ENCODE measurements at places on chromosomes 16 and 17. TPM values are rescaled to one million over a fixed set of nuclear protein-coding genes. Genes with fewer than 3 reads are reported as not detected.
A peak's percentile ranks its signal among the peaks of the same experiment; 100 is the strongest.

GRCh38 chr16:74053312-74053711, 243.3 kb upstream of the PSMD7 start:
- no peaks in the 10 kb centered on the region for H3K36me3 ChIP-seq
- H3K27me3 ChIP-seq = no peaks in the 10 kb centered on the region
- no peaks in the 10 kb centered on the region for H3K4me1 ChIP-seq
- H3K4me3 ChIP-seq = no peak overlapping the region
- no peak for DNase-seq

DNA sequence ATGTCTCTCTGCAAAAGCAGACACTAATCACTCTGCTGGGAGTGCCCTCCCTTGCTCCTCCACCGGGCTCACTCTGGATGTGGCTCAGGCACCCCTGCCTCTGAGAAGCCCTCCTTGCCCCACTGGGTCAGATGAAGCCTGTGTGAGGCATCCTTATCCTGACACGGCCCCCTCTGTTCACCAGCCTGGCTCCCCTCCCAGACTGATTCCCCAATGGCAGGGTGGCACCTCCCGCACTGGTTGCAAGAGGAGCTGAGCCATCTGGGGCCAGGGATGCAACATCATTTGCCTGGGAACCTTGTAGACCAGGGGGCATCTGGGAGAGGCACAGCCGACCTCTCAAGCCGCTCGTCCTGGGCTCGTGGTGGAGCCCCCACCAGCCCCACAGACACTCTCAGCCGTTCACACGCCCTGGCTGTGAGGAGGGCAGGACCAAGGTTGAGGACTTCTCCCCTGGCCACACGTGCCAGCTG, 6.7 kb downstream of the SMTNL2 start:
- no peaks in the 10 kb centered on the region for H3K27me3 ChIP-seq
- H3K36me3 ChIP-seq = no peaks in the 10 kb centered on the region
- no peak overlapping the region for H3K4me3 ChIP-seq

Gene WFDC1
- 1.3 TPM for total RNA-seq

Gene IL17C
- total RNA-seq = not detected

DNA sequence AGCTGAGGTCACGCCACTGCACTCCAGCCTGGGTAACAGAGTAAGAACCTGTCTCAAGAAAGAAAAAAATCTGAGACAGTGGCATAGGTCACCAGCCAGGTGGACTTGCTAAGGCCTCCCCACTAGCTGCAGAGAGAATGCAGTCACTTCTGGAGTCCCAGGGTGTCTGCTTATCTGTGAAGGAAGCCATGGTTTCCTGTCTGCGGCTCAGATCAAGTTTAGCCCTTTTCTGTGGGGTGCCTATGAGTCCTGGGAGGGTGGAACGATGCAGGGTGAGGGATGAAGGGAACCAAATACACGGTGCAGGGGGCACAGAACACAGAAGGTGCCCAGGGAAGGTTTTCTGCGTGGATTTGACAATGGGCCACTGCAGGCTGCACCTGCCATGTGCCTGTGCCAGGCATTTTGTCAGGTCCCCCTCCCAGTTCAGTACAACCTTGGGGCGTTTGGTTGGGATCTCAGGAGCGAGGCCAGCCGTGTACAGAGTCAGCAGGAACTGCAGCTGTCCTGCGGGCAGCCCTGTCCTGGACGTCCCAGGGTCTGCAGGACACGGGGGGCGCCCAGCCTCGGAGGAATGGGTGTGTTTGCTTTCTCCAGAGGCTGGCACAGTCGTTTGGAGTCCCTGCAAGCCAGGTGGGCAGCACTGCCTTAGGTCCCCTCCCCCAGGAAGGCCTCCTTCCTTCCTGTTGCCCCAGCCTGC, 41.8 kb downstream of the RAB11FIP4 start:
- no peaks in the 10 kb centered on the region for H3K36me3 ChIP-seq
- no peak overlapping the region for H3K27ac ChIP-seq
- no peaks in the 10 kb centered on the region for H3K27me3 ChIP-seq
- DNase-seq = no peak
- H3K4me1 ChIP-seq = no peaks in the 10 kb centered on the region
- no peak overlapping the region for H3K4me3 ChIP-seq

Gene CPSF4L
- total RNA-seq = 0.29 TPM

Gene C1QTNF8
- not detected for total RNA-seq

DNA sequence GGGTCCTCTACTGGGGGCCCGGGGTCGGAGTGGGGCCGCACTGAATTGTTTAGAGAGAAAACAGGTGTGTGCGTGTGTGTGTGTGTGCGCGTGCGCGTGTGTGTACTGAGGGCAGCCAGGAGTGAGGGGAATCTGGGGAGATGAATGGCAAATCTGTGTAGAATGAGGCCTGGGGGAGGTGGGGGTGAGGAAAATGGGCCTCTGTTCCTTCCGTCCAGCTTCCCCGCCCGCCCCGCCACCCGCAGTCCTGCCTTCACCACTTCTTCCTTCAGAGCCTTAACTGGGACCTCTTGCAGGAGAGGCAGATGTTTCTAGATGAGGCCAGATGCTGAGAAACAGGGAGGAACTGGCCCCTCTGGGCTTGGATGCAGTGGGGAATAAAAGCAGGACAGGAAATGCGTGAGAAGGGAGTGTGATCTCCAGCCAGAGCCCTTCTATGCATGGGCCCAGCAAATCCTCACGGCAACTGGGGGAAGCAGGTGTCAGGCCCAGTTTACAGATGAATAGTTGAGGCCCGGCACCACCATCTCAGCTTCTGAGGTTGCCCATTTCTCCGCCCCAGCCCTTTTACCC, 29.7 kb upstream of the NGFR start:
- no peaks in the 10 kb centered on the region for H3K4me1 ChIP-seq
- no peak overlapping the region for H3K4me3 ChIP-seq
- H3K27me3 ChIP-seq = no peaks in the 10 kb centered on the region
- H3K36me3 ChIP-seq = no peaks in the 10 kb centered on the region

DNA sequence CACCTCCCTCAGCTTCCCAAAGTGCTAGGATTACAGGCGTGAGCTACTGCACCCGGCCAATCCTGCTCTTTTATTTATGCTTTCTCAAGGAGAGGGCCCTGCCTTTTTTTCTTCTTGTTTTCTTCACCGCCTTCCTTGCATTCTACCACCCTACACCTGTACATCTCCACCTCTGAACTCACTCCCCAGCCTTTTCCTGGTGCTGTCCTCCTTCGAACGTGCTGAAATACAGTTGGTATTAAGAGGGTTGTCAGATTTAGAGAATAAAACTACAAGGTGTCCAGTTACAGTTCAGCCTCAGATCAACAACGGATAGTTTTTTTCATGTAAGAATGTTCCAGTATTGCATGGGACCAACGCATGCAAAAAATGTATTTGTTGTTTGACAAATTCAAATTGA, 1.7 kb downstream of the PIRT start:
- H3K4me3 ChIP-seq = no peak overlapping the region
- H3K4me1 ChIP-seq = no peaks in the 10 kb centered on the region
- DNase-seq = no peak
- no peak overlapping the region for H3K27ac ChIP-seq

GRCh38 chr17:72523491-72523890, 402.7 kb downstream of the SOX9 start:
- no peaks in the 10 kb centered on the region for H3K36me3 ChIP-seq
- H3K4me3 ChIP-seq = no peak overlapping the region
- no peaks in the 10 kb centered on the region for H3K4me1 ChIP-seq
- H3K27me3 ChIP-seq = no peaks in the 10 kb centered on the region

Gene PTX4
- total RNA-seq = not detected

Gene CDRT15
- not detected for total RNA-seq

- H3K4me1 ChIP-seq = no peaks in the 10 kb centered on the region
- H3K27ac ChIP-seq = no peak overlapping the region
- no peaks in the 10 kb centered on the region for H3K36me3 ChIP-seq
- DNase-seq = no peak
Measured at GRCh38 chr17:60353773-60354172, 38.2 kb downstream of the USP32 start.

GRCh38 chr16:69399361-69399760, 13.6 kb upstream of the TERF2 start:
- no peak overlapping the region for H3K27ac ChIP-seq
- no peaks in the 10 kb centered on the region for H3K36me3 ChIP-seq
- no peaks in the 10 kb centered on the region for H3K4me1 ChIP-seq
- no peak overlapping the region for H3K4me3 ChIP-seq
- H3K27me3 ChIP-seq = no peaks in the 10 kb centered on the region

GRCh38 chr17:34793231-34793908, 167.9 kb downstream of the CCT6B start:
- H3K4me3 ChIP-seq = no peak overlapping the region
- no peaks in the 10 kb centered on the region for H3K27me3 ChIP-seq
- H3K27ac ChIP-seq = no peak overlapping the region
- H3K4me1 ChIP-seq = no peaks in the 10 kb centered on the region

GRCh38 chr16:13478991-13479390, 441.0 kb upstream of the ERCC4 start:
- H3K4me1 ChIP-seq = no peaks in the 10 kb centered on the region
- DNase-seq = no peak
- no peaks in the 10 kb centered on the region for H3K36me3 ChIP-seq
- no peak overlapping the region for H3K4me3 ChIP-seq

DNA sequence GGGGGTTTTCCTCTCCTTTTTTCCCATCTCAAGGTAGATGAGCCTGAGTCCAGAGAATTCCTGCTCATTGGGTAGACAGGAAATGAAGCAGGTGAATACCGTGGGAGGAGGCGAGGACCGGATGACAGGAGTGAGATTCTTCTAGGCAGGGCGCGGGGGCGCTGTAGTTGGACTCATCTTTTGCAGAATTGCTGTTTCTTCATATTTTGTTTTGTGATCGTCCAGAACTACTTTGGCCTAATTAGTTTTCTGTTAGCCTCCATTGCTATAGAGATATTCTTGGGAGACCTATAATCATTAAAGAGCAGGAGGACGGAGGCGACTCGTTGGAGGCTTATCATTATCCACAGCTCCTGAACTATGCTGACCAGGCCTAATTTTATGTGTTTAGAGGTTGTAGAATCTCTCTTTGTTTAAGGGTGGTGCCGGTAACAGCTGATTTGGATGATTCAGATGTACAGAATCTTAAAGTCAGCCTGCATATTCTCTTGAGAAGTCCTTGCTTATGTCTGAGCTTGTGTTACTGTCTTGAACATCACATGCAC, 650 bp downstream of the ATP6V0A1 start:
- H3K27ac ChIP-seq = peak overlapping the region; percentile 97
- no peaks in the 10 kb centered on the region for H3K27me3 ChIP-seq
- H3K4me3 ChIP-seq = peak overlapping the region; percentile 65

Gene AKAP10
- 27.7 TPM for total RNA-seq
